Spleen (tissue), 13 donors: ENCODE measurements at places on chromosomes 6 and 20. TPM values are rescaled to one million over a fixed set of nuclear protein-coding genes. Genes with fewer than 3 reads are reported as not detected.

BMP5 gene
- not detected for polyA plus RNA-seq

COL9A3 gene
- polyA plus RNA-seq = 14.7 TPM

WFDC10B gene
- polyA plus RNA-seq = not detected

SERPINB1 gene
- polyA plus RNA-seq = 64.6 TPM

SLC32A1 gene
- not detected for polyA plus RNA-seq

CHRNA4 gene
- polyA plus RNA-seq = 0.15 TPM

ZBTB46 gene
- polyA plus RNA-seq = 3.6 TPM

RAD21L1 gene
- polyA plus RNA-seq = not detected

LPA gene
- not detected for polyA plus RNA-seq

TRIM10 gene
- polyA plus RNA-seq = not detected

HLA-DMB gene
- 158 TPM for polyA plus RNA-seq

SCUBE3 gene
- 0.04 TPM for polyA plus RNA-seq

PRR18 gene
- 0.08 TPM for polyA plus RNA-seq

SLC17A9 gene
- polyA plus RNA-seq = 34.4 TPM

SLC2A10 gene
- 2.6 TPM for polyA plus RNA-seq

CRIP3 gene
- polyA plus RNA-seq = 36.5 TPM

MAS1 gene
- polyA plus RNA-seq = under 0.01 TPM

ATP6V1G2 gene
- 2.7 TPM for polyA plus RNA-seq

PXDC1 gene
- polyA plus RNA-seq = 40.1 TPM

GSTA3 gene
- polyA plus RNA-seq = not detected

RBM12 gene
- polyA plus RNA-seq = 10.6 TPM

GCNT2 gene
- 1.8 TPM for polyA plus RNA-seq

DEFB116 gene
- not detected for polyA plus RNA-seq

CDH26 gene
- 1.3 TPM for polyA plus RNA-seq

OPRL1 gene
- polyA plus RNA-seq = 1.9 TPM

C6orf132 gene
- polyA plus RNA-seq = 0.11 TPM

TGM3 gene
- polyA plus RNA-seq = 0.64 TPM

GPX5 gene
- not detected for polyA plus RNA-seq

LGSN gene
- 0.10 TPM for polyA plus RNA-seq

MDFI gene
- 0.68 TPM for polyA plus RNA-seq
